Activated CD4-positive, alpha-beta T cell treated with anti-CD3 and anti-CD28 coated beads, Interleukin-2, amount 50 U/mL, for 16 hours (primary cell): ENCODE measurements at places on chromosomes 11 and 22.

GRCh38 chr11:61756452-61757212 lies 4.2 kb downstream of the MYRF start:
- peak; percentile 51 for DNase-seq

DNA sequence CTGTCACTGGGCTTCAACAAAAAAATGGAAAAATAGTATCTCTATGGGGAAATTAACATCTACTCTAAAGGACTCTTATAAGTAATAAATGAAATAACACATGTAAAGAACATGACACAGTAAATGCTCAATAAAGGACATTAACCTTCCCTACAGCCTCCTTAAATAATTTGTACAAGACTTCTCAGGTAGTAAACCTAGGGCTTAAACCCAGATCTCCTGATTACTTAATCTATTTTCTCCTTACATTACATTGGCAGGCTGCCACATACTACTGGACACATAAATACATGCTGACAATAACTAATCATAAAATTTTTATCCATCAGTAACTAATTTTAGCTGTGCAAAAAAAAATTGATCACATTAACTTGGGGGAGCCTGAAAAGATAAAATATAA lies 4.9 kb downstream of the AMBRA1 start:
- DNase-seq: no peak

GRCh38 chr11:131845255-131845654 lies 474.8 kb downstream of the NTM start:
- no peak for DNase-seq

- no peak for DNase-seq
Measured at GRCh38 chr22:40610329-40610850, 26.1 kb downstream of the MRTFA start.

DNA sequence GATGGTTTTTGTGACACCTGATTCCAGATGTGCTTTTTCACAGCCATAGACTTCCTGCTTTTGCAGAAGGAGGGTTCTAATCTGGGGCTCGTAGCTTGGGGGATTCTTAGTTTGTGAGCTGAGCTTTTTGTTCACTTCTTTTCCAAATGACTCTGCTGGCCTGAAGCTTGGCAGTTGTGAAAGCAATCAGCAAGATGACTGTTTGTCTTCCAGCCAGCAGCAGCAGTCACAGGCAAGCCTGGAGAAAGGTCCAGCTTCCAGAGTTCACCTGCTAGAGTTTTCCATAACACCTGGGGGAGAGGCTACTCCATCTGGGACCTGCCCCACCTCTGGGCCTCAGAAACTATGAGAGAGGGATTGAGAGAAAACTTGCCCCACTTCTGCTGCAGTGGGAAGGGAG lies 4.1 kb downstream of the MARK2 start:
- no peak for DNase-seq

DNA sequence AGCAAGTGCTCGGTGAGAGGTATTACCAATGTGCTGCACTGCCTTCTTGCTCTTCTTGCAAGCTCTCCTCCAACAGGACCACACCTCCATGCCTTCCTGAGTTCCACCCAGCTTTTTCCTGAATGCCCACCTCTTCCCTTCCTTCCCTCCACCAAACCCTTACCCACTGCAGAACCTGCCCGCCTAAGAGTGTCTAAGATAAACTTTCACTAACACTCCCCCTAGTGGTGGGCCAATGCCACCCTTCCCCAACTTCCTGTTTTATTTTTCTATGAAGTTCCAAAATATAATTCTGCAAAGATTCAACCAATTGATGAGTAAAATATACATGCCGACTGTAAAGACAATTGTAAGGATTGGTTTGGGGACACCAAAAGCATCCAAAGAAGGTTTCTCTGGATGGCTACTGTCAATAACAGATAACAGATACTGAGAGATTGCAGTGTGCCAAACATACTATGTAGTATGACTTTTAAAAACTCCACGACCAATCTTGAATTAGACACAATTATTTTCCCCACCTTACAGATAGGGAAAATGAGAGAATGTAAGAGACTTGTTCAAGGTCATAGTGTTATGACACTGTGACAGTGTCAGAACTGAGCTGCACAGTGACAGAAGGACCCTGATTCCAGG lies 38.6 kb upstream of the BMAL1 start:
- DNase-seq: peak; percentile 54

- peak; percentile 26 for DNase-seq
Measured at GRCh38 chr11:31240340-31240904, 129.1 kb downstream of the DCDC1 start.

DNA sequence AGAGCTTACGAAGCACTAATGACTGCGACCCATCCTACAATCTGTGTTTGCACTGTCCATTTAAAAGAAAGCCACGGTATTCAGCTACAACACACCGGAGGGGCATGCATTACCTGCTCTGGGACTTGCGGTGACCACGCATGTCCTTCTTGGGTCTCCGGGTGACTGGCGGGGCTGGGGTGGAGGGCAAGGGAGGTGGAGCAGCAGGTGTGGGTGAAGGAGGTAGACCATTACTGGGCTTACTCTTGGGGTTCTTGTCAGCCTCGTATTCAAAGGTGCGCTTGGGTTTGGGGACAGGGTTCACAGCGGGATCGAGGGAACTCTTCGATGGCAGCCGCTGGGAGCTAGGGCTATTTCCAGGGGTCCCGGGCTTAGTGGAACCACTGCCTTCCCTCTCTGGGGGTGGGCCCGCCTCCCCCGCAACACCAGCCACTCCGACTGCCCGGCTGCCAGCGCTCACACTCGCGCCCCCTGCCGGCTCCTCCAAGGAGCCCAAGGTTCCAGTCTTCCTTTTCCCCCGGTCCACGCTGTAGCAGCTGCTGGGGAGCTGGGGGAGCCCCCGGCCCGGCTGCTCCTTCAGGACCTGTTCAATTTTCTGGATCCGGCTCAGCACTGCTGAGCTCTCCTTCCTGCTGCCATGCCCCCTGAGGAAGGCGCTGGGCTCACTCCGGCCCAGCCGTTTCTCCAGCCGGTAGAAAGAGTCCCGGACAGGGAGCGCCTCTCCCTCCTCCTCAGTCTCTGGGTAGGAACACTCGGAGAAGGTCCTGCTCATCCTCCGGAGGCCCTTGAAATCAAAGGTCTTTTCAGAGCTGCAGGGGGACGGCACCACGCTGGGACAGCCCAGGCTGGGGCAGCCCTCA lies 47.5 kb downstream of the RPL27A start:
- no peak for DNase-seq

DNA sequence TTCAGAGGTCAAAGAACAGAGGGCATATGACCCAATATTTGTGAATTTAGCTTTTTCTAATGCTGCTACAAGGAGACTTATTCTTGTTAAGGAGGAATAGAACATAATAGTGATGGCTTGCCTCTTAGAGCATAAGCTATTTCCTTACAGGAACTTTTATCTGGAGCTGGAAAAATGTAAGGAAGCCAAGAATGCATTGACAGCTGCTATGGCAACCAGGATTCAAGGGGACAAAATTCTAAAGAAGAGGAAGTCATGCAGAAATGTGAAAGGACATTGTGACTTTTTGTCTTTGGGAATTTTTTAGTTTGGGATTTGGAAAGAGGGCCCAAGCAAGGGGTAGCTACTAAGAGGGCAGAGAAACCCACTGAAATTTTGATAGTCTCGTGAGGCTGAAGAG lies 51.1 kb downstream of the EHF start:
- DNase-seq: no peak

GRCh38 chr11:117806846-117807245 lies 9.8 kb upstream of the DSCAML1 start:
- no peak for DNase-seq

GRCh38 chr22:46577368-46578249 lies 40.2 kb upstream of the CELSR1 start:
- no peak for DNase-seq

- DNase-seq: peak; percentile 3
Measured at GRCh38 chr11:125091247-125091876, 20.1 kb downstream of the TMEM218 start.

GRCh38 chr11:36186340-36187175 lies 102.7 kb downstream of the COMMD9 start:
- no peak for DNase-seq

GRCh38 chr11:616320-617198 lies 809 bp upstream of the IRF7 start:
- DNase-seq: no peak

GRCh38 chr11:18778468-18778867 lies 13.1 kb downstream of the PTPN5 start:
- peak; percentile 39 for DNase-seq

DNA sequence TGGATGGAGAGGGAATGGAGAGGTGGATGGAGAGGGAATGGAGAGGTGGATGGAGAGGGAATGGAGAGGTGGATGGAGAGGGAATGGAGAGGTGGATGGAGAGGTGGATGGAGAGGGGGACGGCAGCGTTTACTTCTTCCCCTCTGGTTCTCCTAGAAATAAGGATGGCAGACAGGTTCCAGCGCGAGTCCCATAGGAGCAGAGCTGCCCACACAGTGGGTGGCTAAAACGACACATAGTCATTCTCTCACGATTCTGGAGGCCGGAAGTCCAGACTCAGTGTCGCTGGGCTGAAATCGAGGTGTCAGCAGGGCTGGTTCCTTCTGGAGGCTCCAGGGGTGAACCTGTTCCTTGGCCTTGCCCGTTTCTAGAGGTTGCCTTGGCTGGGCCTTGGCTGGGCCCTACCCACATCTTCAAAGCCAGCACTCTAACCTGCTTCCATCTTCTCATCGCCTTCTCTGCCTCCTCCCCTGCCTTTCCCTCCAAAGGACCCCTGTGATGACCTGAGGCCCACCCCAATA lies 12.7 kb upstream of the CTSD start:
- DNase-seq: no peak

DNA sequence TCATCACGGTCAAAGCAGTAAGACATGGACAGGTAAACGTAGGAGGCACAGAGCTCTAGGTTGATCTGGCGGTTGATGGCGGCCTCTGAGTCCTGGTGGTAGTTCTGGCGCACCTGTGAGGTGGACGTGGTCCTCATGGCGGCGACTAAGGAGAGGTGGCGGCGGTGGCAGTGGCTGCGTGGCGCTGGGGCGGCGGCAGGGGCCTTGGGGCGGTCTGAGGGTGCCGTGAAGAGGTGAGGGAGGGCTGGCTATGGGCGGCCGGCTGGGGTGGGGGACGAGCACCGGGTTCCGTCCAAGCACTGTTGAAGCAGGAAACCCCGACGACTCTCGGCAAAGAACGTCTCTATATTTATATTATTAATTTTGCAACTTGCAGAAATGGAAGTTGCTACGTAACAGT lies 85.6 kb downstream of the RSF1 start:
- DNase-seq: no peak

GRCh38 chr11:97684486-97685439 lies 1295.0 kb downstream of the JRKL start:
- no peak for DNase-seq

DNA sequence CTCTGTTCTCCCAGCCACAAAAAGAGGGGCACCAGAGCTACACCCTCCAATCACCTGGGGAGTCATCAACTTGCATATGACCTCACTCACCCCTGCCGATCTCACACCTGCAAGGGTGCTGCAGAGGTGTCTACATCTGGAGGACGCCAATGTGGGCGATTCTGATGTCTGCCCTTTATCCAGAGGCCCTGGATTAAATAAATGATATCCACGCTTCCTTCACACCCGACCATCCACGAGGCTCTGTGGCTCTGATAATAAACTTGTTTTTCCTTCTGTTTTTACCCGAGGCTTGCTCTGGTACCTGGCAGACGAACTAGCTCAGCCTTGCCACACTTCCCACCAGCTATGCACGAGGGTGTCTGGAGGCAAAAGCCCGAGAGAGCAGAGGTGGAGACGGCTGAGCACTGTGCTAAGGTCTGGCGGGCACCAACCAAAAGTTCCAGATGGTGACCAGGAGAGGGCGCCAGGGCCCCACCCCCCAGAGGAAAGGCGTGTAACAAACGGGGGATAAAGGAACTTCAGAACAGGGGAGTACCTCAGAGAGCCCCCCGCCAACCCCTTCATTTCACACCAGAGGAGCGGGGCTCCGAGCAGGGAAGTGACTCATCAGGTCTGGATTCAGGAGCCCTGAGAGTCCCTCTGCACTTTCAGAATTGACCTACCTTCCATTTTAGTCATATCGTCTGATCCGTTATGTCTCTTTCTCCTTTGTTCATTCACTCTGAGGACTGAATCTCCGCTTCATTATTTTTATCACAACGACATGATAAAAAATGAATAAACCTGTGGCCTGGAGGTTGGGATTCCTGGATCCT lies 13.5 kb downstream of the SCN3B start:
- DNase-seq: peak; percentile 55

DNA sequence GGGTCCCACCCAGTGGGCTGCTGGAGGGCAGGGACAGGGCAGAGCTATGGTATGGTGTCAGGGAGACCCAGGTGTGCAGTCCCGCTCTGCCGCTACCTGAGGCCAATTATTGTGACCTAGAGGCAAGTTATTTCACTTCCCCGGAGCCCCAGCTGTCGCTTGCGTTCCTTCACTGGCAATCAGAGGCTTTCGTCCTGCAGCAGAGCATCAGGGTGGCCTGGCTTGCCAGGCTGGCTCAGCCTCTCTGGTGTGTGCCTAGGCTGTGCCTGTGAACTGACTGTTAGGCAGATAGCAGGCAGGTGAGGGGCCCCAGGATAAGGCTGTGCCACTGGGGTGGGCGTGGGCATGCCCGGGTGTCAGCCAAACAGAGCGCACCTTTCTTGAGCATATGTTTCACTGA lies 31.4 kb downstream of the GLB1L2 start:
- DNase-seq: no peak

DNA sequence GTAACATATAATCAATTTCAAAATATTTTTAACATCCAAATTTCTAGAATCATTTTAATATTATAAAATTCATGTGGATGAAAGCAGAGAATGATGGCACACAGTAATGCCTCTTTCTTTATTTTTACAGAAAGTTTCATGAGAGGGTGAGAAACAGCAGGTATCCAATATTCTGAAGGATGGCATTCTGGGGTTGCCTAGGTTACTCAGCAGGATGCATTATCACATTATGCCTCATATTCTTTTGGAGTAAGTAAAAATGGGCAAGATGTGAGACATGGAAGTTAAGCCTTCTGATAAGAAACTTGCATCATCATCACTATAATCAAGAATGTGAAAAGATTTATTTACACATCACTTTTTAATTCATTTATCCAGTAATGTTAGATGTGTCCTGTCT lies 148.7 kb upstream of the PGR start:
- no peak for DNase-seq

DNA sequence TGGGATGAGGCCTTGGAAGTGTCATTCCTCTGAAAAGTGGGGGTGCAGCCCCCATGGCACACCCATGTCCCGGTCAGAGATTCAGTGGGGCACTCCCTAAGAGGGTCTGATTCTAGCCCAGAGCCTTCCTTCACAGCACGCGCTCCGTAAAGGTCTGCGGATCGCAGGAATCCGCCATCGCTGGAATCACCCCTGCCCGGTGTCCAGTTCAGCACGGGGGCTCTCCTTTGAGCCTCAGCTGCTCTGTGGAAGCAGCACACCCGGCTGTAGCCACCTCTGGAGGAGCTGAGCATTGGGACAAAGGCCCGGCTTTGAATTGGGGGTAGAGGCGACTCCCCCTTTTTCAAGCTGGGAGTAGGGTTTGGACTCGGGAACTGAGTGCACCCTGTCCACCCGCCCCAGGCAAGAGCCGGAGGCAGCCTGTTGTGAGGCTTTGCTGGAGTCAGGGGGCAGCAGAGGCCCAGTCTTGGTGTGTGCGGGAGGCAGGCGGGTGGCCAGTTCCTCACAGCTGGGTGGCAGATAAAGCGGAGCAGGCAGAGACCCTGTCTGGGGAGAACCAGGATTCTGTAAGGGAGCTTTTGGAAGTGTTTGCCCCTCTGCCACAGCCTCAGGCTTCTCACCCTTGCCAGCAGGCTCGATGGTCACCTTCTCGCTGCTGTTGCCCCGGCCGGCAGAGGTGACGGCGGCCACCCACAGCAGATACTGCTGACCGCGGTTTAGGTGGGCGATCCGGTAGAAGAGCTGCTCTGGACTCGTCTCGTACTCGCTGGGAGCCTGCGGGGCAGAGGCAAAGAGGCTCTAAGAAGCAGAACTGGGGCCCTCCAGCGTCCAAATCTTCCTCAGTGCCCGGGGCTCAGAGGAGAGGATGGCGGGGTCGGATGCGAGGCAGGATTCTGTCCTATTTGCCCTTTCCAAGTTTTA lies 115.9 kb downstream of the CEP164 start:
- DNase-seq: no peak
